T follicular helper cell (primary cell): ENCODE measurements at places on chromosomes 16 and 17.

DNA sequence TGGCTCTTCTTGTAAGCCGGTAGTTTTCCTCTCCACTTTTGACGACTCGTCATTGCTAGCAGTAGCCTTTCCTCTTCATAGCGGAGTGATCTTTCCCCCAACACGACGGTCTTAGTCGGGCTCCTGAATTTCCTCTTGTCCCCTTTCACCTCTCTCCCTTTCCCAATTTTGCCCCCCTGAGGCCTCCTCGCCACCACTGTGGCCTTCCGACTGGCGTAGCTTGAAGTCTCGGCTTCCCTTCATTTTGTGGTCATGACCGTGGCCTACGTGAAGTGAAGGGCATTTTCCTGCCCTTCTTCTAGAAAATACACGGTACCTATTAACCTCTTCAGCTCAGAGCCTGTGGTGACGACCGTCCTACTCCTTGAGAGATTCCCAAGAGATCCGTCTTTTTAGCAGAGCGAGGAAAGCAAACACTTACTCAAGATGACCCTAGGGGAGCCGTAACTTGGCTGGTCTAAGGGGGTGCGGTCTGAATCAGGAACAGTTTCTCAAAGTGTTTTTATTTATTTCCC, 787 bp downstream of the PRKAR1A start:
- DNase-seq = no peak

- DNase-seq = no peak
Measured at GRCh38 chr17:1914661-1915083, 84.9 kb downstream of the RPA1 start.

DNA sequence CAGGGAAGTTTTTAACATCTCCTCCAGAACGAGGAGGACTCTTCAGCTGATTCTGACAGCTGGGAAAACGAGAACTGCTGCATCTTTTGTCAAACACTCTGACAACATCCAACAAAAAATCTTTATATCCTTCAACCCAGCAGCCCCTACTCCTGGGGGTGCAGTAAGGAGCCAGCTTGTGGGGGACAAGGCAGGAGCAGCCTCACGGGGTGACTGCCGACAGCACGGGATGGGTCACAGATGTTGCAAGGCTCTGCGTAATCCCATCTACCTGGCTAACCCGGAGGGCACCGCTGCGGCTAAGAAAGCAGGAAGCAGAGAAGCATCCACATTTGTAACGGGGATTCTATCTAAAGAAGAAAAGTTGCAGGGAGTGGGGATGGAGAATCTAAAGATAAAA, 28.6 kb downstream of the WDR45B start:
- DNase-seq = no peak

GRCh38 chr16:71914802-71915201, 19.5 kb downstream of the IST1 start:
- no peak for DNase-seq

DNA sequence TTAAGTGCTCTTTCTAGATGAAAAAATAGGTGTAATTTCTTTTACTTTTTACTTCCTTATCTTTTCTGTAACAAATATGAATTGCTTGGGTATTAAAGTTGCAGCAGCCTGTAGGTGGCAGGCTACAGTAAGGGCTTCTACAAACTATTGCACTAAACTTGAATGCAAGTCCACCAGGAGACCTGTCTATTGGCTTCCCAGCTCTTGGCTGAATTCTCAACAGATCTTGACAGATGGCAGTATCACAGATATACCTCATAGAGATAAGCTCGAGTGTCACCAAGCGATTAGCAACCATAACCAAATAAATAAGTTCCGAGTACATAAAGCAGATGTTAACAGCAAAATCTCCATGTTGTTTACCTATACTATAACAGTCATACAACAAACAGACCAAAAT, 5.9 kb downstream of the BBS2 start:
- peak; percentile 43 for DNase-seq

GRCh38 chr17:16068323-16068722, 68.7 kb downstream of the TTC19 start:
- DNase-seq = no peak

DNA sequence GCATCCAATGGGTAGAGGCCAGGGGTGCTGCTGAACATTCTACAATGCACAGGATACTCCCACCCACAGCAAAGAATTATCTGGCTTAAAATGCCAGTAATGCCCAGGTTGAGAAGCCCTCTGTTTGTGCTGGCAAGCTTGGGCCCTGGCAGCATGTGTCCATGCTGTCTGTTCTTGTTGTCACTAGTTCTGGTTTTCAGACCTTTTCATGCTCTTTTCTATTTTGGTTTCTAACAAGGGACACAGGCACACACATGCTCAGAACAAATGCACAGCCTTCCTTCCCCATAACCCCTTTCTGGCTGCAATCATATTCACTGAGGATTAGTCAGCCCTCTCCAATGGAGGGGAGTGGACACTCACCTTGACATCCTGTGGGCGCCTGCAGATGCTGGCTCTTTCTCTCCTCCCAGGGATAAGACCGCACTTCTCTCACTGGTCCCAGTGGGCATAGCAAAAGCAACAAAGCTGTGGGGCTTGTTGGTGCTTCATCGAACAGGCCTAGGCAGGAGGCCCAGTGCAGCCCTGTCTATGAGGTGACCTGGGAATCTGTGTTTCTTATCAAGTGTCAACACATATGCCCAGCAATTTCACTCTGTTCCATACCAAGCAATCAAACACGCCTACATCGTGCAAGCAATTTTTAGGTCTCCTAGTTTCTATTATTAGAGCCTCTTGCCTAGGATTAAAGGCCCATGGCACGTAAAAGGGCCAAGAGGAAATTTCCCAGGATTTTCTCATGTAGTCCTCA, 271.1 kb upstream of the CCL2 start:
- DNase-seq = no peak

- DNase-seq = no peak
Measured at GRCh38 chr17:50861822-50862528, 4.2 kb downstream of the TOB1 start.

- DNase-seq = no peak
Measured at GRCh38 chr17:2948721-2949468, 114.5 kb downstream of the OR1D5 start.

DNA sequence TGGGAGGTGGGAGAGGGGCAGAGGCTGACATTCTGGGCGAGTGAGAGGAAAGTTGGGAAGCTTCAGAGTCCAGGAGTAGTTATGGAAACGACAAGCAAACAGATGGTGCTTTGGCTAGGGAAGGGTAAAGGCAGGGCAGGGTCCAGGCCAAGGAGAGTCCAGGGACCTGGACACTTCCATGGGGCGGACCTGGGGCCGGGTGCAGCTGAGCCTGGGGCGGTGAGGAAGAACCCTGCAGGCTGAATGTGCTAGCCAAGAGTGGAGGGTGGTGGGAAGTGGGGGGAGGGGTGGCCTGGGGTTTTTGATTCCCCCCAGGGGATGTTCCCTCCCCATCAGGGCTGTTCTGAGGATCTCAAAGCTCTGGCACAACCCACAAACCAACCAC, 2.6 kb downstream of the PPP1R9B start:
- DNase-seq = no peak

- no peak for DNase-seq
Measured at GRCh38 chr17:72474719-72475477, 354.1 kb downstream of the SOX9 start.

- no peak for DNase-seq
Measured at GRCh38 chr17:6927290-6928126, 68.3 kb upstream of the ALOX12 start.

- no peak for DNase-seq
Measured at GRCh38 chr16:12539185-12539929, 264.3 kb downstream of the CPPED1 start.

DNA sequence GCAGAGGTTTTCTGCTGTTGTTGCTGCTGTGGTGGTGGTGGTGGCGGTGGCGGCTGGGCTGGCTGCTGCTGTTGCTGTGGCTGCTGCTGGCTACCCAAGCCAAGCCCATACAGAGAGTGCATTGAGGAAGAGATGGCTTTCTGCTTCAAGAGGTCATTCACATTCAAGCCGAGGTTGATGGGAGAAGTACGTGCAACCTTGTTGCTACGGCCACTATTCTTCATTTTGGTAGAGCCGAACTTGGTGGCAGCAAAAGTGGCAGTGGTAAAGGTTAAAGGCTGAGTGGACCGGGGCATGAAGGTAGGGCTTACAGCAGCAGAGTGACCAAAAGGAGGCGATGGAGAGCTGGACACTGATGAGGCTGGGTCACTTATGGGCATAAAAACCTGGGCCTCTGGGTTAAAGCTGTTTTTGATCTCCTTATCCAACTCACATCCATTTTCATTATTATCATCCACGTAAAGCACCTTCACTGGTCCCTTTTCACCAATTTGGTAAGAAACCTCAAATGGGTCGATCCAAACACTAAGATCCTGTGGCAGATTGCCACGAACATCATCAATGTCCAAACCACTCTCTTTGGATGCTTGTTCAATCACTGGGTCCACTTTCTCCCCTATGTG, 2.8 kb downstream of the TOB1 start:
- no peak for DNase-seq

DNA sequence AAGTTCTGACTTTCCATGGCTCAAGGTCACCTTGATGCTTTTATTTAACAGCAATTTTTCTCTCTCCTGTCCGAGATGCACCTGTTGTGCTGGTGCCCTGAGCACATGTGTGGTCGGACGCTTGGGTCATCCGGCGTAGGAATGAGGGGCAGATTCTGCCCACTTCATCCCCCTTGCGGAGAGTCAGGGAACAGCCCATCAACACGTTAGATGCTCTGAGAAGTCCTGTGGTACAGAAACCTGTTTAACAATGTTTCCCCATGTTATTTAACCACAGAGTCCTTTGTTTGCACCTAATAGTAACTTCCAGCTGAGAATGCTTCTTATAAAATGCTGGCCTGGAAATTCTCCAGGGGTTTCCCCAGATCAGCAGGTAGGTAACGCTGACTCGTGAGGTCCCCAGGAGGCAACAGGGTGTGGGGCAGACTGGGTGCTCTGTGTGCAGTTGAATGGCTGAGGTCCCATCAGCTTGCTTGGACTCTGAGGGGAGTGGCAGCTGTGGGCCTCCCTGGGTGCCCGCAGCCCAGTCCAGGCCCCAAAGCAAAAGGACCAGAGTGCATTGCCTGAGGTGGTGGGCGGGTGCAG, 17.8 kb downstream of the DOC2B start:
- DNase-seq = no peak

GRCh38 chr16:12009922-12010321, 33.4 kb downstream of the SNX29 start:
- no peak for DNase-seq

- DNase-seq = no peak
Measured at GRCh38 chr16:57959804-57960203, 11.1 kb downstream of the CNGB1 start.

DNA sequence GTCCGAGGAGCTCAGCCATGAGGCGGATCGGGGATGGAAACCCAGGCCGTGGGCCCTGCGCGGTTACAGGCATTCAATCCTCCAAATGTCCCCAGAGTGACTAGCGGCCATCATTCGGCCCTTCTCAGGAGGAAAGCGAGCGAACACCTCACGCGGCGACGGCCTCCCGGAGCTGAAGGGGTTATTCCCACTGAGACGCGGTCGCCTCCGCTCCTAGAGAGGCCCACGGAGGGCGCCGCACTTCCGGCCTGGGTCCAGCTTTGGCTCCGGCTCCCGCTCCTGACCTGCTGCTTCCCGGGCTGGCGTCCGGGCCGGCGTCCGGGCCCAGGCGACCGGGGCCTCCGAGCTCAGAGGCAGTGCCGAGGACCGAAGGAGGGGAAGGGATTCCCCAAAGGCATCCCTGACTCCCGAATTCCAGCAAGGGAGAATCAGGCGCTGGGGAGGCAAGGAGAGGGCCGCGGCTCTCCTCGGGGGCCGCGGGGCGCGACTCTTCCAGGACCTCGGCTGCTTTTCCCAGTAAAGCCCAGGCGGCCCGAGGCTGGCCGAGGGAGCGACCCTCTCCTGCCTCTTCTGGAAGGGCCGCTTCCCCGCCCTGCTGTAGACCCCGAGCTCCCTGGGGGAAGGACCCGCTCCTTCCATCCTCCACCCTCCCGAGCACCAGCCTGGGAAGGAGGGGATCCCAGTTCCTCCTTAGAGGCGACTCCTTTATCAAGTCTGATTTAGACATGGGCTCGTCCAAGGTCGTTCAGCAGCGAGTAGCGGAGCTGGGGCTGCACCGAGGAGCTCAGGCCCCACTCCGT, 18.6 kb upstream of the ZNF629 start:
- DNase-seq = peak; percentile 37

- DNase-seq = no peak
Measured at GRCh38 chr17:69144331-69145255, 2.9 kb upstream of the ABCA6 start.

- no peak for DNase-seq
Measured at GRCh38 chr17:45942284-45942683, 47.9 kb downstream of the MAPT start.

DNA sequence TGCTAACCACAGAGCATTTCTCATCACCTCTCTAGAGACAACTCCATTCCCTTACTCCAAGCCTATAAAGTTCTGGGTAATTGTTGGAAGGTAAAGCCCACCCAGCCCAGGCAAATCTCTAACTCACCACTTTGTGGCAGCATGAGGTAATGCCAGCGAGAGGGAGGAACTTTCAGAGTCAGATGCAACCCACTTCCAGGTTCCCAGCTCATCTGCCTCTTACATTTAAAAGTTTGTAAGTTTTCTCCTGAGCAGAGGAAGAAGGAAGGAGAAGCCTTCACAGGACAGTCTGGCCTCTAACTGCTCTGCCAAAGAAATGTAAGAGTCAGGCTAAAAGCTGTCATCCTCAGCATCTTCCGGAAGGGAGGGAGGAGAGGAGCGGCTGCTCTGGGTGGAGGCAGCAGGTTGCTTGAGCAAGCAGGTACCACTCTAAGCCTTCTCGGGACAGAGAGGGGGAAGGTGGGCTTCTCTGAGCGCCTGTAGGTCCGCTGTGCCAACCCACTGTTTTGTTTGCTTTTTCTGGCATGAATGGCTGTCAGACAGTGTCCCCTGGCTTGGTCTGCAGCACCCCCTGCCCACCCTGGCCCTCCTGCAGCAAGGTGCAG, 1.0 kb downstream of the ZNF319 start:
- DNase-seq = no peak

DNA sequence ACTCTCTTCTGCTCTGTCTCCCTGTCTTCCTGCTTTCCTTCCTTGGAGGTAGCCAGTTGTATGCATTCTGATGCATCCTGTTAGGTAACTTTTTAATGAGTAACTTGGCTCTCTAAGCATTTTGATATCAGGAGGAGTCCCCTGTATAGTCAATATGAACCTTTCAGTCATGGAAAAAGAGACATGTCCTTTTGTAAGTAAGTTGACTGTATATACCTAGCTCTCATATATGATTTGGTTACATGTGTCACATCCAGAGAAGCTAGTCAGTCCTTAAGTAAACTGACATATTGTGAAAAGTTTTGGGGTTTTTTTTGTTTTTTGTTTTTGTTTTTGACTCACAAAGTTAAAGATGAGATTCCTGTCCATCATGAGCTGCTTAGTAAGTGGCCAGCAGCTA, 18.8 kb downstream of the UTP18 start:
- DNase-seq = no peak

- DNase-seq = no peak
Measured at GRCh38 chr17:76085731-76086366, 6.9 kb downstream of the ZACN start.

GRCh38 chr16:58753711-58754134, 19.6 kb upstream of the GOT2 start:
- DNase-seq = no peak
